Cardiac septum (tissue), 1 donor: ENCODE measurements at places on chromosomes 12 and 14. TPM values are rescaled to one million over a fixed set of nuclear protein-coding genes. Genes with fewer than 3 reads are reported as not detected.

Gene TCL1B
- total RNA-seq = not detected

Gene KRT81
- total RNA-seq = not detected

Gene CABP1
- total RNA-seq = 2.8 TPM

Gene KRT83
- total RNA-seq = not detected

Gene GPR84
- 0.22 TPM for total RNA-seq

Gene TSPAN11
- total RNA-seq = 1.9 TPM

Gene RTN1
- 0.97 TPM for total RNA-seq

Gene TPPP2
- total RNA-seq = 0.73 TPM

Gene CCDC197
- total RNA-seq = 3.4 TPM

Gene HIF1A
- 73.2 TPM for total RNA-seq

Gene GPD1
- 5.1 TPM for total RNA-seq

Gene AKAP6
- total RNA-seq = 249 TPM

Gene RASSF9
- 9.1 TPM for total RNA-seq

Gene STYK1
- total RNA-seq = 0.16 TPM

Gene KCNK10
- total RNA-seq = not detected

Gene KERA
- total RNA-seq = 0.19 TPM
